Activated CD4-positive, alpha-beta T cell treated with anti-CD3 and anti-CD28 coated beads for 24 hours (primary cell): ENCODE measurements at places on chromosomes 7 and 10.

- DNase-seq = no peak
Observed at GRCh38 chr10:127737563-127738511, 852 bp downstream of the FOXI2 start.

DNA sequence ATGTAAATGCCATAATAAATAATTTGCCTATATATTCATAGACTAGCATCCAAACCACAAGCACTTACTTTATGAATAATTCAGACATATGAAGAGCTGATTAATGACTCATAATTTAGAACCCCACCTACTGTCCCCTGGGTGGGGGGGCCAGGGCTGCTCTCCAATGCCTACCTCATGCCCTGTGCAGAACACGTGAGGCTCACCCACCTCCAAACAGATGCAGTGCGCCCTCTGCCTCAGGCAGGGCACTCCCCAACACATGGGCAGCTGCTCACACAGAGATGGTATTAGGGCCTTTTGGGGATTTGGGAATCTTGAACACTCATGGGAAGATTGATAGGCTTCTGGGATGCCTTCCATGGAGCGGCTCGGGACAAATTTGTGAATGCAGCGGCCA lies 75.1 kb upstream of the INSIG1 start:
- no peak for DNase-seq

GRCh38 chr10:84138478-84139125 lies 707 bp upstream of the GHITM start:
- DNase-seq = peak; percentile 47

- DNase-seq = no peak
Observed at GRCh38 chr10:95759233-95759826, 3.4 kb downstream of the ENTPD1 start.

GRCh38 chr10:30832001-30832748 lies 199.5 kb downstream of the ZNF438 start:
- DNase-seq = no peak

GRCh38 chr7:2403718-2404648 lies 572 bp downstream of the CHST12 start:
- no peak for DNase-seq
